Activated T-cell treated with anti-CD3 and anti-CD28 coated beads, Interleukin-2, amount 50 U/mL, for 72 hours (primary cell): ENCODE measurements at places on chromosomes 3 and 15. TPM values are rescaled to one million over a fixed set of nuclear protein-coding genes. Genes with fewer than 3 reads are reported as not detected.

- no peak for DNase-seq
These were observed 217.3 kb downstream of the SNRPN start for GRCh38 chr15:25171856-25172687.

DNA sequence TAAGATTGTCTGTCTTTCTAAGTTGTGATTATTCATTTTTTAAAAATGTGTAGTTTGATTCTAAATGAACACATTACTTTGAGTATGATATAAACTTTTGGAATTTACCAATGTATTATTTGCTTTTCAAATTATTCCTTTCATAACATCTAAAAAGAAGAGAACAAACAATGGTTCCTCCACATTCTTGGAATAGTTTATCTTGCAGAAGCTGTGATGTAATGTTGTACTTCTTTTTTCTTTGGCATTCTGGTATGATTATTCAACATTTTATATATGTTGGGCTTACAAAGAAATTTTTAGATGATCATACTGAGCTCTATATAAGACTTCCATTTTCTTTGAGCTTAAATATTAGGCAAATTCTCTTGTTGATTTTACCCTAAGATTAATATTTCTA is 419.2 kb downstream of the DIPK2A start:
- no peak for DNase-seq

DNA sequence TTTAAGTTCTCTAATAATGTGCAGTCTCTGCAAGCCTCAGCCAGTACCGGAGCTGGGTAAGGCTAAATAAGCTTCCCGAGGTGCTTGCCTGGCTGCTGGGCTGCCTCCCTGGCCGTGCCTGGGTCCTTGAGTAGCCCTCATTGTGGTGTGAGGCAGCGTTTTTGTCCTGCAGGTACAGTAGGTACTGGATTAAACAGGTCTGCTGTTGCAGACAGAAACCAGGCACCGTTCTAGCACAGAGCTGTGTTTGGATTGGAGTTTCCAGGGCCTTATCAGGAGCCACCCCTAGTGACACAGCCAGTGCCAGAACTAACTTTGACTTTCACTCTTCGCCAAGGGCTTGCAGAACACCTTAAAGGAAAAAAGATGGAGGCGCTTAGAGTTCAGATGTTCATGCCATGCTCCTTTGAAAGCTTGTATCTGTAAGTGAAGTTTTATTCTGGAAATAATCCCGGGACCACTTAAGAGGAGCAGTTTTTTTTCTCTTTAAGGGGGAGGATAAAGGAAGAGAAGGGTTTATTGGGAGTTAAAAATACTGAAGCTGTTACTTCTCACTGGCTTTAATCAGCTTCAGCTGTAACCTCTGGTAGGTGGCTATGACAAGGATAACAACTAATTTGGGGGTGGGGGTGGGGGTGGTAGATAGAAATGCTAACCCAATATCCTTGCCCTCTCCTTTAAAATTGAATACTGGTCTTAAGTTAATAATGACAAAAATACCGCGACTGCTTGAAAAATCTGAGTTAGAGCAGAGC is 126.8 kb downstream of the MITF start:
- DNase-seq: no peak

DNA sequence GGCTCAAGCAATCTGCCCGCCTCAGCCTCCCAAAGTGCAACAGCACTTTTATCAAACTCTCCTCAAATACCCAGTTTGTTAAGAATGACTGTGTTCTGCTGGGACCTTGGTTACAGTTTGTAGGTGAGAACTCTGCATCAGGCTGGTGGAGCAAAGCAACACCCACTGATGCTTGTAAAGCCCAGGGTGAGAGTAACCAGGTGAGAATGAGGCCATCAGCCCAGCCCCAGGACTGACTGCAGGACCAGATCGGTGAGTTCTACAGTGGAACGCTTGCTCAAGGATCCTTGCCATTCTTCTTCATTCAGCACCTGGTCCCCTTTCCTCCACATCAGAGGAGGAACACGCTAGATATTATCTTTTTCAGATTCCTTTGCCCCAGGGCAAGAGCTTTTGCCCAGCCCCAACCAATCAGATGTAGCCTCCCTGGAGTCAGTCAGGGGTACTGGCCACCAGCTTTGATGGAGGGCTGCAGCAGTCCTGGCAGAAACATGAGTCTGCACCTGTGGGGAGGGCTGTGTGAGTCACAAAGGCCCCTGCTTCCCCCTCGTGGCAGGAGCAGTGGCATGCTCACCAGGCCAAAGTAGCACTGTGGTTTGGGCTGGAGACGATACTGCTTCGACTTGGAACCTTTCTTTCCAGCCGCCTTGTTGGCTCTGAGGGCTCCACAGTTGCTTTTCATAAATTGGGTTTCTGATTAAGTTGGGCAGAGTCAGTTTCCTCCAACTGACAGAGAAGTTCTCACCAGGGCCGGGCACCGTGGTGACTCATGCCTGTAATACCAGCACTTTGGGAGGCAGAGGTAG is 3.5 kb upstream of the SHISA5 start:
- DNase-seq: peak; percentile 85

DNA sequence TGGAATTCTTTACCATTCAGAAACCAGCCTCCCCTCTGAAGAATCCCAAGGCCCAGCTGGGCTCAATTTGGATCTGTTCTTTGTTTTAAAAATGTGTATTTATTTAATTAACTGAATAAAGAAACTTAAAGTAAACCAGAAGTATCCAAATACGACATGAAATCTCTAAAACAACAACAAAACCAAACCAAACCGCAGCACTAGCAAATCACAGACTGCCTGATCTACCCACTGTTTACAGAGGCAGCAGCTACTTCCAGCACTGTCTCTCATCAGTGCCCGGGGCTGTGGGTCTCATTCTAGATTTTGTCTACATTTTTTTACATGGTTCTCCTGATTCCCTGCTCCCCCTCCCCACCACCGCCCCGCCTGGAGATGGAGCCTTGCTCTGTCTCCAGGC is 2.3 kb downstream of the FLNB start:
- DNase-seq: no peak

GRCh38 chr15:52790941-52791751 is 1.0 kb upstream of the ONECUT1 start:
- DNase-seq: no peak

DNA sequence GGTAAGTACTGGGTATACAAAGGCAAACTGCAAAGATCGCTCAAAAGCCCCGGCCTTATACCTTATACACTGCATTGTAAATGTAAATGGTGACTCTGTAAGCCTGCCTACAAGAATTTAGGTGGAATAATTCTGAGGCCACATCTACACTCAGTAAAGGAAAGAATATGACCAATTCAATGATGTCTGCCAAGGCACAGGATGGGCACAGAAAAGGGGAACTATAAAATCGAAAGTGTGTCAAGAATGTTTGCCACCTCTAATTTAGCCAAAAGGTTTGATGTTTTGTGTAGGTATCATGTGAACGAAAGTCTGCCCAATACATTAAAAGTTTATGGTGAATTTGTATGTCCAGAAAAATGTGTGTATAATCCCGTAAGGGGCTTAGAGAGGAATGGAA is 96.1 kb downstream of the FOXP1 start:
- DNase-seq: no peak

GRCh38 chr3:105806359-105806758 is 62.5 kb downstream of the CBLB start:
- no peak for DNase-seq

DNA sequence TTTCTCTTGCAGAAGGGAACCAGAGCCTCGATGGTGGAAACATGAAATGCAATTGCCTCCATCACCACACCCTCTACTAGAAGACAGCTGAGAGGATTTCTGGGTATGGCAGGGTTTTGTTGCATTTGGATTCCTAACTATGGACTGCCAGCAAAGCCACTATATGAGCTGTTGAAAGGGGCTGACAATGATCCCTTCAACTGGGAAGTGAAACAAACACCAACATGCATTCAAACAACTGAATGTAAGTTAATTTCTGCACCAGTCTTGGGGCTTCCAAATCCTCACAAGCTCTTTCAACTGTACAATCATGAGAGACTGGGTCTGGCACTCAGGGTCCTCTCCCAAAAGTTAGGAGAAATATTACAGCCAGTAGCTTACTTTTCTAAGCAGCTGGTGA is 116.7 kb upstream of the PLCL2 start:
- DNase-seq: no peak

DNA sequence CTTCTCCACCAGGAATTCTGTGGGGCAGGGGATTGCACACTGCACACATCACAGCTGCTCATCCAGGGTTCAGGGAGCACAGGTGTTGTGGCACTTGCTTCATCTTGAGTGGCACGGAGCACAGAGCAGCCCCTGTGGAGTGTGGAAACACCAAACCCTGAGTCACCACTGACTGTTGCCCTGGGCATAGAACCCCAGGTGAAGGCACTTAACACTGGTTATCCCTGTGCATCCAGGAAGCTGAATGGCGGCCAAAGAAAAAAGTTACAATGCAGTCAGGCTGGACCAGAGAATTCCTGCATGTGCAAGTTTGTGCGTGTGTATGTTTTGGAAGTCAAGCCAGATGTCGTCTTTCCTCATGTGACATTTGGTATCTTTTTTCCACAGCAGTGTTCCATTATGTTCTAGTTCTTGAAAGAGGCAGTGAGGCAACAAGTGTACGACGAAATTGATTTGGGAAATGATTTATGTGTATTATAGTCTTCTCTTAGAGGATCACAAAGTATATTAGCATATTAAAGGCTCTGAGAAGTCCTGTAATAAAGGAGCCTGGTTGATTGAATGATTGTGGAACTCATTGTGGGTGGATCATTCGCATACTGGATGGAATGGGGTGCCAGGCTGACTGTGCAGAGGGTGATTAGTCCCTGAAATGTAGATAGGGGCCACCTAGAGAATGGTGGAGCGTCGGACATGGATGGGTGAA is 292.3 kb downstream of the TLE3 start:
- DNase-seq: no peak

GRCh38 chr15:80662129-80662528 is 33.0 kb upstream of the ABHD17C start:
- no peak for DNase-seq

Gene SH3GL3
- total RNA-seq: not detected

Gene PAK6
- total RNA-seq: 1.2 TPM

Gene SLC12A1
- total RNA-seq: not detected
